ENCODE measurements at places on chromosomes 5 and 9. TPM values are rescaled to one million over a fixed set of nuclear protein-coding genes. Genes with fewer than 3 reads are reported as not detected.

Gene DND1
- 0.38 TPM for total RNA-seq

Gene PDCD1LG2
- total RNA-seq = 32.0 TPM

Gene GADD45G
- not detected for total RNA-seq

GRCh38 chr5:68116868-68117411 is 98.6 kb upstream of the PIK3R1 start:
- no peak overlapping the region for H3K27ac ChIP-seq
- H3K4me3 ChIP-seq = no peak overlapping the region
- no peak for DNase-seq

GRCh38 chr5:121640298-121640697 is 211.4 kb upstream of the FTMT start:
- no peak overlapping the region for H3K27ac ChIP-seq
- no peaks in the 10 kb centered on the region for H3K27me3 ChIP-seq
- no peak for DNase-seq
- H3K4me1 ChIP-seq = no peaks in the 10 kb centered on the region
- no peaks in the 10 kb centered on the region for H3K36me3 ChIP-seq
- no peak overlapping the region for H3K4me3 ChIP-seq

Gene APBA1
- 21.8 TPM for total RNA-seq

DNA sequence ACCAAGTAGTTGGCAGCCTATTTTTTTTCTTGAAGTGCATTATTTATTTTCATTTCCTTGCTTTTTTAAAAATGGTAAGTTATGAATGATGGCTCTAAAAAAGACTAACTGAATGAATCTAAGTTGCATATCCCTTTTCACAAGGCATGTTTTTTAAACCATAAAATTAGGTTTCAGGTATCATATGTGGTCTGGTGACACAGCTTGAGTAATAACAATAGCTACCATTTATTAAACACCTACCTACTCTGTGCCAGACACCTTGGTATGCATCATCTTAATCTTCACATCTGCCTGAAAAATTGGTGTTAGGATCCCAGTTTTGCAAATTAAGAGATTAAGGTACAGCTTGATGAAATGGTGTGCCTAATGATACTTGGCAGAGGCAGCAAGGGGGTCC is 4.3 kb upstream of the GABBR2 start:
- DNase-seq = no peak
- no peaks in the 10 kb centered on the region for H3K4me1 ChIP-seq
- H3K27ac ChIP-seq = no peak overlapping the region
- H3K27me3 ChIP-seq = peaks cover 41% of the 10 kb centered on the region
- no peaks in the 10 kb centered on the region for H3K36me3 ChIP-seq
- no peak overlapping the region for H3K4me3 ChIP-seq
